ENCODE measurements at places on chromosomes 3 and 15.
A peak's percentile ranks its signal among the peaks of the same experiment; 100 is the strongest.

DNA sequence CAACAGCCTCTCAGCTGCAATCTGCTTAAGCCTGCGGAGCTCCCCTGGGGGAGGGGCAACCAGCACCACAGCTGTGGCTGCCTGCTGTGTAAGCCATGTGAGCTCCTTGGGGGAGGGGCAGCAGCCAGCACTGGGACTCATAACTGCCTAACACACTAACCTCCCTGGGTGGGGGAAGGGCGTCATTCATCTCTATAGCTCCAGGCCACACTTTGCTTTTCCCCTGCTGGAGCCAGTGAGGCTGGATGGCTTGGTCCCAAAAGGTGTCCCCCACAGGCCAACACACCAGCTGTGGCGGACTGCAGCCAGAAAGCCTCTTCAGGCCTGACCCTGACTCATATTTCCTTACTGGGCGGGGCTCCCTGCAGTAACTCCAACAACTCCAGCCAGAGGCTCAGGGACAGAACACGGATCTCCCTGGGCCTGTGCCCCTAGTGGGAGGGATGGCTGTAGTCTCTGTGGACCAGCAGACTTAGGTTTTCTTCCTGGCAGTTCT lies 129.8 kb downstream of the PPM1L start:
- peak; percentile 97 for DNase-seq

DNA sequence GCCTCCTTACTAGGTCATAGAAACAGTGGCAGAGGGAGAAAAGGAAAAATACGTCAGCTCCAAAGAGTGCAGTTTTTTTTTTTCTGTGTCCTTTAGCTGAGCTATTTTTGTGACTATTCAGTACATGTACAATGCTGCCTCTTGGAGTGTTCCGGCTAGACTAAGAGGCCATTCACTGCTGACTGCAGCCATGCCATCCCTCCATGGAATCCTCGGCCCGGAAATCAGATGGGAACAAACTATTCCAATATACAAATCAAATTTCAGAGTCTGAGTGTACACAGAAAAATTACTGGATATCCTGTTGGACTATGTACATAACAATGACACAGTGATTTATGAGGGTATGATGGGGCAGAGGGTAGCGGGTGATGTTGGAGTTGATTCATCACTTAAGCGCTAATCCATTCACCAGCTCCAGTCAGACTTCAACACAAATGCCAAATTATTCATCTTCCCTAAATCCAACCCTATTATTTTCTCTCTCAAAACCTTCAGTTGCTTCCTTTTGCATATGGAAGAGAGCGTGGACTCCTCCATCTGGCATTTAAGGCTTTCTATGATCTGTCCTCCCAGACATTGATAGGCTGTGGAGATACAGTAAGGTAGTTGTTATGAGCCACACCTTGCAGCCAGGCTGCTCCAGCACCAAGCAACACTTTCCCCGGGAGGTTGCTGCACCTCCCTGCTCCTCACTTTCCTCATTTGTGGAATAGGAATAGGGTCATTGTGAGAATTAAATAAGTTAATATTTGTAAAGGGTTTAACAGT lies 109.1 kb downstream of the LPP start:
- no peak for DNase-seq

DNA sequence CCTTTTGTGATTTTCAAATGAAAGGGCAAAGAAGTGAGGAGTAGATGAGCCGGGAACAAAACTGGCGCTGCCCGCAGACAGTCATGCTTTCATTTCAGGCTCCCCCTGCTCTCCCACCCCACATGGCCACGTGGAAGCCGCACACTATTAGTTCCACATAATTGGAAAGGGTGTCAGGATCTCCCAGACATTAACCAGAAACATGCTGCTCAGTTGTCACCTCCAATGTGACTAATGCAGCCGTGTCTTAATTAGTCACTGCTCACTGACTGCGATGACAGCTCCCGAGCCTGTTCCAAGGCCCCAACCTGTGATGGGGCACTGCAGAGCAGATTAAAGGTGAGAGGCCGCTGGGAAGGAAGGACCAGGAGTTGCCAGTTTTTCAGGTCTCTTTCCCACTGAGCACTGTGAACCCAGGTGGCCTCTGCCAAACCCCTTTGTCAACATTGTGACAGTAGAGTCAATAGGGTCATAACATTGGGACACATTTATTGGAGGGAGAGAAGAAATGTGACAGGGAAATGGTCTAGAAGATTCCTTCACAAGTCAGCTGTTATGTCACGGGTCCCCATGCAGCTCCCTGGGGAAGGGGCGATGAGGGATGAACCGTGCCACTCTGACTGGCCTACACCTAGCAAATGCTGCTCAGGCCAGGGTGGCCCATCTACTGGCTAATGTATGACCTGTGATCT lies 38.6 kb upstream of the SFMBT1 start:
- DNase-seq, result no peak

DNA sequence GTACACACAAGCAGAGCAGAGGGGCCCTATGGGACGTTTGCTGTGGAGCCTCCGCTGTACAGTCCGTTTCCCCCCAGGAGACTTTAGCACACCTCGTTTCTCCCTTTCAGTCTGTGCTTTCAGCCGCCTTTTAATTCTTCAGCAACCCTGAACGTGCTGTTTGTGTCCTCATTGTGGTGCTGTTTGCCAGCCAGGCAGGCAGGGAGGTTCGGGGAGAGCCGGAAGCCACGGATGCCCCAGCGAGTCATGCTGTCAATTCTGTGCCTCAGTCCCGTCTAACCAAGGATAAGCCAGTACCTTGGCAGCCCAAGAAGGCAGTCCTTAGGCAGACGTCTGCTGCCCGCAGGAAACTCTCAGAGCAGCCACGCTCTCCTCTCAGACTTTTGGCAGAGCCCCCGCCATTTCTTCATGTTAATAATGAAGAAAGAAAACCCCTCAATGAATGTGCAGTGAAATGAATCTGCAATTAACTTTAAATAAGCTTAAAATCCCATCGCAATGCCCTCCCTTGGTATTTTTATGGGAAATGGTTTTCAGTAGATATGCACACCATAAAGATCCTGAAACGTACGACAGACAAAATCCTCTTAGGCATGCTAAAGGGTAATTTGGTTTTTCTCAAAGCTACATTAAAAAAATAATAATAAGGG lies 158.6 kb downstream of the UACA start:
- peak; percentile 1 for DNase-seq

DNA sequence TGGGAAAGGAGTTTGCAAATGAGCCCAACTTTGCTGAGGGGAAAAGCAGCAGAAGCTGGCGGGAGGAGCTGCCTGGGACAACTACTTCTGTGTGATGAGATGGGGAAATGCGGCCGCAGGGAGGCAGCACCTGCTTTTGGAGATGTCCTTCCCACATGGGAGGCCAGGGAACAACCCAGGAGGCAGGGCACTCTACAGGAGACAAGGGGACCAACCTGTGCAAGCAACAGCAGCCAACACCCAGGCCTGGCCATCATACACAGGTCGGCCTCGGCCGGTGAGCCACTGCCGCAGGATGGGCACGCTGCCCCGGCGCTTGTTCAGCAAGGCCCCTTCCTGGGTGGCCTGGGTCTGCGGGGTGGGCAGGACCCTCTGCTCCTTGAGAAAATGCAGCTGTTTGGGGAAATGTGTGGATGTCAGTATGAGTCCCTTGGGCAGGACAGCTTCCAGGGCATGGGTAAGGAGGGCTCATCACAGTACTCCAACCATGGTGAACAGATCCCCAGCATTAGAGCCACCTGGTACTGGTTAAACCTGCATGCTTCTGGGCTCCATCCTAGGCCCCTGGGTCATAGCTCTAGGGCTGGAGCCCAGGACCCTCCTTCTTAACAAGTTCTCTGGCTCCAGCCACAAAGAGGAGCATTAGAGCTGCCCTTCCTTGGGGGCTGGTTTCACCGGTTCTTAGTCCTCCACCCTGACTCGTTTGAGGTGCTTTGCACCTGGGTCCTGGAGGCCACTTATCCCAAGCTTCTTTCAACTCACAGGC lies 11.6 kb downstream of the EPB42 start:
- no peak for DNase-seq

GRCh38 chr15:71231758-71232157 lies 116.5 kb downstream of the THSD4 start:
- no peak for DNase-seq

DNA sequence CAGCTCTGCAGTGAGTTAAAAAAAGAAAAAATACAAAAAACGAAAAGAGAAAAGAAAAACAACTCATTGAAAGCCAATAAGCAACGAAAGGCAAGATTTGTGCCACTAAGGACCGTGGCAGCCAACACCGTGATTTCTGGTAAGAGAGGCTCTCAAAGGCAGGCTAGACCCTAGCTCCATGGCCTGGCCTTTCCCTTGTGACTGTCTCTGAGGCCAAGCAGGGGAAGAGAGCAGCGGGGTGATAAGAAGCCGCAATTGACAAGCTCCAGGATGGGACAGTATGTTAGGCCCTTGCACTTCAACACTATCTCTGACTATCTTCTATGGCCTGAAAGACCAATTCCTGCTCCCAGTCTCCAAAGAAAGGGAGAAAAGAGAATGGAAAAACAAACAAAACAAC lies 12.4 kb downstream of the APOD start:
- DNase-seq, result no peak

DNA sequence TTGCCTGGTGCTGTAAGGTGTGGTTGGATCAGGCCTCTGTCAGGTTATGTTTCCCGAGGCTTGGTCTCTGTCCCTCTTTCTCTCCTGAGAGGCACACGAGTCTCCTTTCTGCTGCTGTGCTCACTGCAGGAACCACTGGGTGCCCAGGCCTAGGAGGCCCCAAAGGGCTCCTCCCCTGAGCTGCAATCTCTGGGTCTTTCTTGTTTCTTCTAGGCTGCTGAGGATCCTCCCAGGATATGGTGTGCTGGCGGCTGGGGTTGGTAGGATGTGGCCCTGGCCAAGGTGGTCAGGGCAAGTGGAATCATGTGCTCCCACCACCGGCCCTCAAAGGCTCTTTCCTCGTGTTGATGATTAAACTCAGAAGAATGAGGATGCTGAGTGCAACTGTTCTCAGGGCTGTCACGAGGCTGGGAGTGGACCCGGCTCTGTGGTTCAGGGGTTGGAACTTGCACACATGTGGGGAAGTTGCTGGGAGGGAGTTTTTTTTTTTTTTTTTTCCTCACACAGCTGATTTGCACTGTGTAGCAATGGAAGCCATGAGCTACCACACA lies 43.6 kb upstream of the CTSH start:
- DNase-seq, result no peak
